ENCODE measurements at places on chromosomes 6 and 20. TPM values are rescaled to one million over a fixed set of nuclear protein-coding genes. Genes with fewer than 3 reads are reported as not detected.

DNA sequence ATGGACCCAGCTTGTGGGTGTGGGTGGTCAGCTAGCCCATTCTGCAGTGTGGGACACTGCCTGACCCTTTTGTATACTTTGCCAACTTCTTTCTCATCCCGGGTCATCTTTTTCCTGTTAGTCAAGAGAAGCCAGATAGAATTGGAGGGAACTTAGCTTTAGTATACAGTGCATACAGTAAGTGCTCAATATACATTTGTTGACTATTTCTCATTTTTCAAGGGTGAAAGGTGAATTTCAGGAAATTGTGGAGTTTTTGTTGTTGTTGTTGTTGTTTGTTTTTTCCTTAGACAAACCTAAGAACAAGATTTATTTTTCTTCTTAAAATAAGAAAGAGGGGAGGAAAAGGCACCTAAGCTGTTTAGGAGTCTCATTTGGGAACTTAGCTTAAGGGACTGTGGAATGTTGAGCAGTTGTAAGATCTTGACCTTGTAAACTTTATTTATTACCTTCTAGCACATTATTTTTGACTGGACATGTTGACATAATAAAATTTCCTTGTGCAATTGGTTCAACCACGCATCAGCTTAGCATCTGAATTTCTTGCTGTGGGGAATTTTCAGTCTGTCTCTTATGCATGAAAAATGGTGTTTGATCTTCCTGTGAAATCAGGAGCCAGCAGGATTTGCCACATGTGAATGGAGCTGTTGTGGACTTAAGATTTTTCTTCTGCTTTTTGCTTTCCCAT is 113.6 kb downstream of the ARID1B start:
- DNase-seq = no peak

- DNase-seq = no peak
These were observed 194.0 kb upstream of the KCNK16 start for GRCh38 chr6:39516471-39516870.

DNA sequence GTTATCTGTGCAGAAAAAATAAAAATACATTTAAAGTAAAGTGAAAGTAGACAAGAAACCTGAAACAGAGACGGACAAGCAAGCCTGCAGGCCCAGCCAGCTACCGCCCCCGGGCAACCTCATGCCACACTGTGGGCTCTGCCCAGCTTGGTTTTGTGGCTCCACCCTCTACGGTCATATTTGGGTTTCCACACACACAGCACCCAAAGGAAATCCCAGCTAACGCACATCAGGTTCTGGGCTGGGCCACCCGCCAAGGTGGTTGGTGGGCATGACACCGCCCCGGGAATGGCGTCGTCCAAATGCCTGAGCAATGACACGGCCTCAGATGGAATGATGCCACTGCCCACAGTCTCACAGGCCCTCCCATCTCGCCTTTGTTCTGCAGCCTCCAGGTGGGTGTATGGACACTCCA is 22.9 kb downstream of the FAM110A start:
- DNase-seq = peak; percentile 91

- DNase-seq = no peak
These were observed 547.8 kb downstream of the CDH26 start for GRCh38 chr20:60506061-60506460.

ZNF292 gene
- total RNA-seq = 8.0 TPM

GRCh38 chr20:41181567-41181966 is 44.2 kb downstream of the PLCG1 start:
- DNase-seq = no peak

DEFB110 gene
- not detected for total RNA-seq

DNA sequence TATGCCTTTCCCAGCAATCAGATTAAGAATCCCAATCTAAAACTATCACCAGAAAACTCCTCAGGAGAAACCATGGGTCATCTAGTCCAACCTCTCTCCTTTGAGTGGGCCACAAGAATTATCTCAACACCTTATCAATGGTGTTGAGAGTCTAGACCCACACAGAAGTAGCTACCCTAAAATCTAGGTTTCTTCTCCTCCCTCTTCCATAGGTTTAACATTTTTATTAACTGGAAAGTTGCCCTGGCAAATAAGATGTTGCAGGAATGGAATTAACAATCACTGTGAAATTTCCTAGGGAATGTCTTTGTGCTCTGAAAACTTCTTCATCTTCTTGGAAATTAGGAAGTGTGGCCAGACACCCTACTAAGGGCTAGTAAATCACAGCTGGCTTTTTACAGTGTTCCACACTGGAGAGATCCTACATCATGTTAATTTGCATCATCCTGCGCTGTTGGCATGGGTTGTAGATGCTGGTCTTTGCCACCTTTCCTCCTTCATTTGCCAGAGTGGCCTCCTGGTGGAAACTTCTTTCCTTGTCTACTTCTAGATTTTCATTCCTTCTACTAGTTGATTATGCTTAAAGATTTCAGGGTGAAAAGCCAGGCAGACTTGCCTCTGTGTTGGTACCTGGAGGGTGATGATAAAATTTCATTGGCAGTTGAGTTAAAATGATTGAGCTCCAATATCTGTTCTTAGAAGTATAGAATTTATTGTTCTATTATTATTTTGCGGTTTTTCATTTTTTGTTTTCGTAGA is 2.7 kb downstream of the TNFAIP3 start:
- DNase-seq = no peak

- DNase-seq = peak; percentile 94
These were observed 33.1 kb upstream of the LCA5 start for GRCh38 chr6:79570129-79571029.

DNA sequence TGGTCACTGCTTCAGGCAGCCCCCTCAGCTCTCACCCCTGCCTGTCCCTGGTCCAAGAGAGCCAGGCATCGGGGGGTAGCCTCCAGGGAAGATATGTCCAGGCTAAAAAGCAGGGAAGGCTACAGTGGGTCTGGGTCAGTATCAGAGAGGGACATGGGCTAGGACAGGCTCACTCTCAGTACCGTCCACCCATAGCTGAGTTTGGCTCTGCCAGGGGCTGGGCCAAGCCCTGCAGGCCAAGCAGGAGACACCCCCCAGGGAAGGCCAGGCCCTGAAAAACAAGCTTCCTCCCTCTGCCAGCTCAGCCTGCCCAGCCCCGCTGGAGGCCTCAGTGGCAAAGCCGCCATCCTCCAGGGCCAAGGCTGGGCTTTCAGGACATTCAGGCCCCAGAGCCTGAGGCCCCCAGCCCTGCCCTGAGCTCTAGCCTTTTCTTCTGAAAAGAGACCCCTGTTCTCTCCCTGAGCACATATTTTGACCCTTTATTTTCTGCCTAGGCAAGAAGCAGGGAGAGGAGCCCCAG is 28.6 kb upstream of the TGM2 start:
- DNase-seq = no peak

- no peak for DNase-seq
These were observed 3.9 kb downstream of the ETV7 start for GRCh38 chr6:36383606-36384005.

DNA sequence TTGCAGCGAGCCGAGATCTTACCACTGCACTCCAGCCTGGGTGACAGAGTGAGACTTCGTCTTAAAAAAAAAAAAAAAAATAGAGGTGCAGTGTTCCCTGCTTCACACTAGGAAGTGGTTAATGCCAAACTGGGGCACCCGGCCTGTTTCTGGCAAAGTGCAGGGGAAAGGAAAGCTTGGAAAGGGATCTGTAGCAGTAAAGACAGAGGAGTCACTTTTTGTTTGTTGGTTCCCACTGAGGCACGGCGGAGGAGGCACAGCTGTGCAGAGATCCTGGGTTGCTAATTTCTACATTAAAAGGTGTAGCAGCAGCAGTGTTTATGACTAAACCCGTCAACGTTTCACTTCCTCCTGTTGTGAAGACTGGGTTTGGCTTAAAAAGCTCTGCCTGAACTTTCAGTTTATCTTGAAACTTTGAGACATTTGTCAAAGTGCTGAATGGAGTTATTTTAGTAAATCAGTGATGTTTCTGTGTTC is 125.6 kb downstream of the CARMIL1 start:
- peak; percentile 3 for DNase-seq

MRPS18A gene
- total RNA-seq = 112 TPM

DNA sequence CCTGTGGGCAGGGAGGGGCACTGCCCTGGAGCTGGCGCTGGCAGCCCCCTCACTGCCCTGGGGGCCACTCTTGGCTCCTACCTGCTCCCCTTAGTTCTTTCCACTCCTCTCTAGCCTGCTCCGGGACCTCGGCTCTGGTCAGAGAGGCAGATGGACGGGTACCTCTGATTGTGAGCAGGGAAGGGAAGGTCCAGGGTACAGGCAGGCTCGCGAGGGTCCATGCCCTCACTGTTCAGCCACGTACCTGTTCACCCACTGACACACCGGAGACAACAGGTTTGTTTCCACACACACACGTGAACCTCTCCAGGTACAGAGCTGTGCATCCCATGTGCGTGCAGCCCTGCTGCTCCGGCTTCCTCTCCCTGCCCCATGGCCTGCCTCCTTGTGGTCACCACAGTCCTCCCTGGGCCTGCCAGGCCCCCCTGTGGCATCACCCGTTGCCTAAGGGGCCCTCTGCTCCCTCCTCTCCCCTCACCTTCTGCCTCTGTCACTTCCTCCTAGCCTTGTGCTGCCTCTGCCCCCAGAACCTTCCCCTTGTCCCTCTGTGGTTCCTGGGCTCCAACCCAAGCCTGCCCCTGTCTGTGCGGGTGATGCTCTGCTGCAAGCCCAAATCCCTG is 2.3 kb downstream of the EMILIN3 start:
- no peak for DNase-seq

- DNase-seq = no peak
These were observed 20.5 kb downstream of the CEBPB start for GRCh38 chr20:50211091-50211490.

FRMD1 gene
- total RNA-seq = not detected

C6orf52 gene
- total RNA-seq = not detected

DNA sequence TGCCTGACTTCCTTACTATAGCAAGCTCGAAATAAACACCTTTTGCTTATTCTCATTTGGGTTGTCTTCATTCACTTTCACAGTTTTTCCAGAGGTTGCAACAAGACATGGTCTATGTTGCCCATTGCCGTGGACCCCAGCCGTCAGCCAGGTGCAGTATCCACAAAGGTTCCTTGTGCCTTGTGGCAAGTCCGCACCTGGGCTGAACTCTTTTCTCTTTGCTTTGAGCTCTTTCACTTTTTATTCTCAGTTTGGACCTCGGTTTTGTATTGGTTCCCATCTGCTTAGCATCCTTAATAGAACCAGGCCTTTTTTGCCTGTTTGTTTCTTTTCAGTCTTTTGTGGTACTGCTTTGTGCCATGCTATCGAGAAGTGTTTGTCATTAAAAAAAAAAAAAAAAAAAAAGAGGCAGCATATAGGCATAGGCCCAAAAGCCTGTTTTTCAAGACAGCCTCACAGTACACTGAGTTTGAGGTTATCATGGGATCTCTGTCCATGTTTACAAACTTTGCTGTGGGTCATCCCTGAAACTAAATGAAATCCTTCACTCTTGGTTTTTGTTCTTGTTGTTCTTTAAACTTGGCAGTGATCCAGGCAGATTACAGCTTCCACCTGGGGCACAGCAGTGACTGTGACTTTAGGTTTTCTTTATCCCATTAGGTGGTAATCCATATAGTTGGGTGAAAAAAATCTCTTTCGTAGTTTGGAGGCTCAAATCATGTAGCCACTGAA is 33.3 kb downstream of the GSTA3 start:
- DNase-seq = no peak

- DNase-seq = no peak
These were observed 5.1 kb downstream of the BPIFB2 start for GRCh38 chr20:33012327-33013189.

- peak; percentile 91 for DNase-seq
These were observed at the start of gene FKBP5 for GRCh38 chr6:35688605-35689322. Gene FKBP5, minus strand, starts transcription at chr6:35688915. Its CDS starts 46,091 bp downstream, at chr6:35642824.

HLA-DQA2 gene
- total RNA-seq = not detected

DNA sequence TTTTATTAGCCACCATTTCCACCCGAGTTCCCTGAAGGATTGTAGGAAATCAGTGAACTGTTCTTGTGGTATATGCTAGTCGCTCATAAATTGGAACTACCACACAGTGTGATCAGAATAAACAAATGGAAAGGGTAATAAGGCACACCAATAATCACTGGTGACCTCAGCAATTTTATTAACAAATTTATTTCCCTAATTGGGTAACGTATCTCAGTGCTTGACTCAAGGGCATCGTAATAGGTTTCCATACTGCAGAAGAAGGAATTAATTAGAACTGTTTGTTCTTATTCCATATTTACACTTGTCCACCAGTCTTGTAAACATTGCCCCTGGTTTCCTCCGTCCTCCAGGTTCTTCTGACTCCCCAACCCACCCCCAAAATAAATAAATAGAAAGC is 10.0 kb upstream of the UQCC2 start:
- no peak for DNase-seq

RAET1E gene
- 0.52 TPM for total RNA-seq

DNA sequence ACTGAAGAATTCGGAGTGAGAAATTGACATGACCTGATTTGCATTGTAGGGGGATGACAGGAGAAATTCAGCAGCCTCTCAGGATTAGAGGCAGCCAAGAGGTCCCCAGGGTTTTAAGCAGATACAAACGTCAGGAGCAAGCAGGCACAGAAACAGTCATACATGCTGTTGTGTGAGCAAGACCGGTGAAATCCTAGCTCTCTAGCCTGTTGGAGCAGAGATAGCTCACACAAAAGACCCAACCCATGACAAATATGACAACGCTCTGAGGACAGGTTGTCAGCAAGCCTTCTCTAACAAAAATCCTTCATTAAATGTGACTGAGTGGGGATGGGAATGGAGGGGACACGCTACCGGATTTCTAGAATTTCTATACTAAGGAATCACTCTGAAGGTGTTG is 23.0 kb upstream of the AKAP12 start:
- DNase-seq = no peak

DNA sequence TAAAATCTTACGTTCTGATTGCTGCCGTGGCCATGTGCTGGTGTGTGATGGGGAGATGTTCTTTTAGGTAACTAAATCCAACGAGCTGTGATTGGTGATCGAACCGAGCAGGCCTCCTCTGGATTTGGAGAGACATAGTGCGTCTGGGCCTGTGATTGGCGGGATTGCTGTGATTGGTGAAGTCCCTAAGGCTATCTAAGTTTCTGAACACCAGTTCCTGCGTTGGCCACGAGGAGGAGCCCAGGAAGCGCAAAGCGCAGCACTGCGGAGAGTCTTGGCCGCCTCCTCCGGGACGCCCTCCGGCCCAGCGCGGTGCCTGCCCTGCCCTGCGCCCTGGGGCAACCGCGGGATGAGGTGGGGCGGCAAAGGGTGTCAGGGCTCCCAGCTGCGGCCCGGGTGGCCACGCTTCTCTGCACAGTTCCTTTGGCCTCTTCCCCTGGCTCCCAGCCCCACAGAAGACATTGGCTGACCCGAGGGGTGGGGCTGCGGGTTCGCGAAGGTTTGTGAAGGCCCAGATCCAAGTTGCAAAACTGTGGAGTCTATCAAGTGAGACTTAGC is 33.0 kb downstream of the HNF4A start:
- peak; percentile 88 for DNase-seq

RIOK1 gene
- total RNA-seq = 21.9 TPM

ATRN gene
- total RNA-seq = 3.3 TPM

- DNase-seq = no peak
These were observed 427.2 kb downstream of the RFPL4B start for GRCh38 chr6:112774319-112774718.

GRCh38 chr6:155265843-155266535 is 2.2 kb downstream of the CLDN20 start:
- DNase-seq = no peak
